Neural crest cell (in vitro differentiated cells): ENCODE measurements at places on chromosomes 6 and 20.

DNA sequence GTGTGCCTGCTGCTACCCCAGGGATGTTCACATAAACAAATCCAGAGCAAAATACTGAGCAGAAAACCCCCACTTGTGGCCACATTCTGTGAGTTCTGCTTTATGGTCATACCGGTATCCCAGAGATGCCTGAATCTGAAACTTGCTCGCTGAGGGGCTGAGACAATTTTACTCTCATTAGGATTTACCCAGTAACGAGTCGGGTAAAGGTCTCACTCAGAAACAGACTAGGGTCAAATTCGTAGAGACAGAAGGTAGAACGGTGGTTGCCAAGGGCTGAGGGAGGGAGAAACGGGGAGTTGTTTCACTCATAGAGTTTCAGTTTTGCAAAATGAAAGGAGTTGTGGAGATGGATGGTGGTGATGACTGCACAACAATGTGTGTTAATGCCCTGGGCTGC, 45.4 kb upstream of the NKX2-2 start:
- no peak for DNase-seq

DNA sequence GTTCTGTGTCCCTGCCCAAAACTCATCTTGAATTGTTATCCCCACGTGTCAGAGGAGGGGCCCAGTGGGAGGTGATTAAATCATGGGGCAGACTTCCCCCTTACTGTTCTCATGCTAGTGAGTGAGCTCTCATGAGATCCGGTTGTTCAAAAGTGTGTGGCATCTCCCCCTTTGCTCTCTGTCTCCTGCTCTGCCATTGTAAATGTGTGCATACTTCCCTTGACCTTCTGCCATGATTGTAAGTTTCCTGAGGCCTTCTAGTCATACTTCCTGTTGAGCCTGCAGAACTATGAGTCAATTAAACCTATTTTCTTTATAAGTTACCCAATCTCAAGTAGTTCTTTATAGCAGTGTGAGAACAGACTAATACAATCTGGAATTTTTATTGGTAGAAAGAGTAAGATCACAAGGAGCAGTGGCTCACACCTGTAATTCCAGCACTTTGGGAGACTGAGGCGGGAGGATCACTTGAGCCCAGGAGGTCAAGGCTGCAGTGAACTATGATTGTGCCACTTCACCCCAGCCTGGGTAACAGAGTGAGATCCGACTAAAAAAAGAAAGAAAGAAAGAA, 47.1 kb upstream of the SLC22A16 start:
- DNase-seq, result no peak

- no peak for DNase-seq
These were observed 268.9 kb upstream of the HS3ST5 start for GRCh38 chr6:114611696-114612095.

DNA sequence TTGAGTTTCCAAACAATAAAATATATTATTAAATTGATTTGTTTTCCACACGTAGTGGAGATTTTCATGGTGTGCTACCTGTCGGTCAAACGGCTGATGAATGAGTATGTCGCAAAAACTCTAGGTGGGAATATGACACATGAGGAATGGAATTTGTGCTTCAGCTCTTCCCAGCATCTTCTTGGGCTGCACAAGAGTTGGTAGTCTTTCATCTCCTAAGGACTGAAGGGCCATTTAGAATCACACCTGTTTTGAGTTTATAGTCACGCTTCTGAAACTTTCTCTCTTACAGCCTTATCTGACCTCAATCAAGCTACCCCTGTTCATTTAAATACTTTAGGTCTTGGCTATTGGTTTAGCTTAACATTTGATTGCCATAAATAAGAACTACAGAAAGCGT, 157.7 kb upstream of the AKAP12 start:
- no peak for DNase-seq

GRCh38 chr20:58985656-58986055, 4.6 kb downstream of the NELFCD start:
- DNase-seq, result no peak

GRCh38 chr6:45592991-45593390, 215.3 kb upstream of the SUPT3H start:
- no peak for DNase-seq

- no peak for DNase-seq
These were observed 7.3 kb upstream of the PRPH2 start for GRCh38 chr6:42729731-42730130.

DNA sequence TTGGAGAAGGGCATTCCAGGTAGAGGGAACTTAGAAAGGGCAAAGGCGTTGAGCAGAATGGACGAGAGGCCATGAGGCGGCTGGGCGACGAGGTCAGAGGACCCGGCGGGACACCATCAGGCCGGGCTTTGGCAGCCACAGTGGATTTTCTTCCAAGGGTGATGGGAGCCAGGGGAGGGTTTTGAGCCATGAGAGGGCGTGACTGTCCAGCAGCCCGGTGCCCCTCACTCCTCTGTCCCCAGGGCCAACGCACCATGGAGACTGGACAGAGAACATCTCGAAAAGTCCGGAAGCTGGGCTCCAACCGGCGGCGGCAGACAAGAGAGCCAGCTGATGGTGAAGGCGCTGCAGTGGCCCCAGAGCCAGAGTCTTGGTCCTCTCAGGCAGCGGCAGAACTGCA, 6.4 kb downstream of the RAB44 start:
- no peak for DNase-seq

- DNase-seq, result no peak
These were observed 112.4 kb downstream of the TAF4 start for GRCh38 chr20:61953037-61954021.
